ENCODE measurements at places on chromosomes 11 and 22.

- DNase-seq: no peak
Measured at GRCh38 chr11:95832763-95833162, 42.5 kb downstream of the CEP57 start.

DNA sequence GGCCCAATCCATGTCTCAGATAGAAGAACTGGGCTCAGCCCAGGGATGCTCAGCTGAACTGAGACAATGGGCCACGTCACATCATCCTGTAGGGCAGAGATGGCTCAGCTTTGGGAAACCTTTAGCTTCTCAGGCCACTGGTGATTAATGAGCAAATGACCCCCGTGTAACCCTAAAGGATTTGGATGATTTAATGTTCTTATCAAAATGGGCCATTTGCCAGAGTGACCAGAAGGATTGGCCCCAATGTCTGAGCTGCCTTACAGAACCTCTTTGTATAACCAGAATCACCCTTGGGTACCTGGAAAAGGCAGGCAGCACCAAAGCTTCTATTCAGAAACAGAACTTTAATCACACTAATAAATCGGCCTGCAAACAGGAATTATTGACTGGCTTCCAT lies 73.7 kb downstream of the ABTB2 start:
- no peak for DNase-seq

DNA sequence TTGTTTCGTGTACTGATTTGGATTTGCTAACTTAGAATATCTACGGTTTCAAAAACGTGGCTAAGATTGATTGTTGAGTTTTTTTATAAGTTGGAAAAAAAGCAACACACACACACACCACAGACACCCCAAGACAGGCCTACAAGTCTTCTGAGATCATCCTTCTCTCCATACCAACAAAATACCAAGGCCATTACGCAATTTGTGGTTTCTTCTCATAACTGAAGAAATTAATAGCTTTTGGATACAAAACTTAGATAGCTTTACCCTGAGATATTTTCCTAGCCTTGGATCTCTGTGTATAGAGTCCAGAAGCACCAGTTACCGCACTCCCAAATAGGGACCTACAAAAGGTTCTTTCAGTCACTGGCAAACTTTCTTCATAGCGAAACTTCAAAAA lies 113.6 kb downstream of the SIK3 start:
- no peak for DNase-seq

- no peak for DNase-seq
Measured at GRCh38 chr11:8870411-8871170, 40.4 kb upstream of the AKIP1 start.

GRCh38 chr11:47137476-47137875 lies 39.2 kb downstream of the ARFGAP2 start:
- DNase-seq: no peak

GRCh38 chr11:113444502-113445123 lies 30.6 kb downstream of the DRD2 start:
- no peak for DNase-seq

All from globus pallidus (tissue), 1 donor.